ENCODE measurements at places on chromosomes 13 and 19.
A peak's percentile ranks its signal among the peaks of the same experiment; 100 is the strongest.

- DNase-seq = no peak
Measured at GRCh38 chr13:99577934-99578917, 77.0 kb downstream of the TM9SF2 start.

GRCh38 chr19:6374161-6374709 lies 1.5 kb downstream of the PSPN start:
- no peak for DNase-seq

GRCh38 chr13:102012299-102013293 lies 389.3 kb downstream of the FGF14 start:
- no peak for DNase-seq

DNA sequence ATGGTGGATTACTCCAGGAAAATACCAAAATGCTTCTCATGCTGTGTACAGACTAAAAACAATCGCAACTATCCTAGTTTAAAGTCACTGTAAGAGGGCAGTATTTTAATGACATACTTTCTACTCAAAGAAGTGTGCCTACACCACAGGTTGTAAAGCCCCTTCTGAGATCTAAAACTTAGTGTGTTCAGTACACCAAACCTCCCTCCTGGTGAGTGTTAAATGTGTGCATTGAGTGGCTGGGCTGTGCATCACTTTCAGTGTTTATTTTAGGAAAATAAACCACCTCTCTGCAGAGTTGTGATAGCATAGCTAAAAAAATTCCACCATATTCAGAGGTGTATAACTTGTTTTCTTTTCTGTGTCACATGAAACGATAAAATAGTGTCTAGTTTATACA lies 263.7 kb downstream of the DACH1 start:
- DNase-seq = no peak

DNA sequence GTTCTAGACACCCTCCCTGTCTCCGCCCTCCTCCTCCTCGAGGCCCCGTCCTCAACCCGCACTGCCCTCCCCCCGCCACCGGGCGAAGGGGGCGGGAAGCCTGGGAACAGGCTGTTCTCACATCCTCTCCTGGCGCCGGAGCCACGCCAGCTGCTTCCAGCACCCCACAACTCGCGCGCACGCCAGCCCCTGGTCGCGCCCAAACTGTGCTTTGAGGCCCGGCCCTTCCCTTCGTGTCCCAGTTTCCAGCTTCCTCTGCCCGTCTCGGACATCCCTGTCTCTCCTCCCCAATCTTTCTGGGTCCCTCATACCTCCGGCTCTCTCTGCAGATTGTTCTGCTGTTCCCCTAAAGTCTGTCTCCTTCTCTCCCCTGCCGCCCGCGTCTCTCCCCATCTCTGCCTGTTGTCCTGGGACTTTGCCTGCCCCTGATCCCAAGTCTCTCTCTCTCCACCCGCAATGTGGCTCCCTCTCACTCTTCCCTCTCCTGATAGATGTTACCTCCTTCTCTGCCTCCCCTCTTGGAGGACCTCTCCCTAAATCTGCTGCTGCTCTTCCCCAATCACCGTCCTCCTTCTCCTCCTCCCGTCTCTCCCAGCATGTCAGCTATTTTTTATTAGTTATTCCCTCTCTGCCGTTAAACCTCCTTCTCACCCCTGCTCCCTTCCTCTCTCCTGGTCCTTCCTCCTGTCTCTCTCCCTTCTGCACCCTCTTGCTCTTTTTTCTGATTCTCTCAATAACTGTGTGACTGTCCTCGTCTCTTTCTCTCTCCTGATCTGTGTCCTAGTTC lies 14.2 kb downstream of the DPF1 start:
- DNase-seq = no peak

DNA sequence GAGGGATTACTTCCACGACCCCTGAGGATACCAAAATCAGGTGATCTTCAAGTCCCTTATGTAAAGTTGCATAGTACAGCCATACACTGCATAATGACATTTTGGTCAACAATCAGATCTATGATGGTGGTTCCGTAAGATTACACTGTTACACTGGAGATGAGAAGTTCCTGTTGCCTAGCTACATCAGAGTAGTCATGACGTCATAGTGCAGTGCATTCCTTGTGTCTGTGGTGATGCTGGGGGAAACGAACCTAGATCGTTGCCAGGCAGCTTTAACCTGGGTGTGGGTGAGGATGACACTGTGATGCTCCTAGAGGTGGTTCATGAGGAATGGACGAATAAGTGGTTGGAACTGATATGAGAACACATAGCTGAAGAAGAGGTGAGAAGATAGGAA lies 9.1 kb downstream of the ZNF610 start:
- no peak for DNase-seq

GRCh38 chr19:1746401-1747284 lies 6.7 kb upstream of the ONECUT3 start:
- no peak for DNase-seq

DNA sequence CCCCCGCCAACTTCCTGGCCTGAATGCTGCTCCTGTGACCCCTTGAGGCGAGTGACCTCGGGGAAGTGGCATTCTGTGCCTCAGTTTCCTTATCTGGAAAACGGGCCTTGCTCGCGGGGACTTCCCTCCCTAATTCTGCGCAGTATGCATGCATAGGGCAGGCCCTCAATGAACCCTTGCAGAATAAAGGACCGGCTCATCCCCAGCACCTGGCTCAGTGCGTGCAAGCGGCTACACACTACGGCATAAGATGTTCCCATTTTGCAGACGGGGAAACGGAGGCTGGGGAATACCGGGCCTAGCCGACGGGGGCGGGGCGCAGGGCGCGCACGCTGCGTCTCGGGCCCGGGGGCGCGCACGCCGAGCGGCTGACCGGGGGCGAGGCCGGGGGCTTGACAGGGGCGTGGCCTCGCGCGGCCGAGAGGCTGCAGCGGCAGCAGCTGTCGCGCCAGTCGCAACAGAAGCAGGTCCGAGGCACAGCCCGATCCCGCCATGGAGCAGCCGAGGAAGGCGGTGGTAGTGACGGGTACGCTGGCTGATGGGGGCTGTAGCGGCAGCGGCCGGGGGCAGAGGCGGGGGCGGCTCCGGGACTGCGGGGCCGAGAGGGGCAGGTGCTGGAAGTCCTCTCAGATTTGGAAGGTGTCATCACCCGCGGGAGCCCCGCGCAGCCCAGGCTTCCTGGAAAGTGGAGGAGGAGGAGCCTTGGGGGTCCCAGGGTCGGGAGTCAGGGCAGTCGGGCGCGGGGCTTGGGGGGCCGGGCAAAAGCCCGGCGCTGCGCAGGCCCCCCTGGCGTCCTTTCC lies at the start of gene PGPEP1:
PGPEP1 (plus strand) TSS at position 409 of the 800 bp plus-strand sequence; CDS start at position 493, 84 bp downstream.
- DNase-seq = peak; percentile 77

DNA sequence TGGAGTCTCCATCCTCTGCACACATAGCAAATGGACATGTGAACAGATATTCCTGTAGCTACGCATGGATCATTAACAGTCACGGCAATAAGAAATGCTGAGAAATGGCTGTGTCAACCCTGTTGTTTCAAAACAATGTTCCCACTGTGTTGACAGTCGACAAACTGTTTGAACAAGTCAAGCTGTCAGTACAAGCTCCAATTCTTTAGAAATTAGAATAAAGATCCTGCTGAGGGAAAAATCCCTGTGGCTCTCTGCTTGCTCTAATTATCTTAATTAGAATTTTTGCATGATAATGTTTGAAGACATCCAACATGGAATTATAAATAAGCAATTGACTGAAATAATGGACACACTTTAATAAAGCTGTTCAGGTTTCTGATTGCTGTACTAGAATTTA lies 37.9 kb upstream of the CPB2 start:
- no peak for DNase-seq

- DNase-seq = no peak
Measured at GRCh38 chr13:20401931-20402856, 123.5 kb downstream of the CRYL1 start.

GRCh38 chr19:347946-348861 lies 3.6 kb upstream of the MIER2 start:
- DNase-seq = no peak

DNA sequence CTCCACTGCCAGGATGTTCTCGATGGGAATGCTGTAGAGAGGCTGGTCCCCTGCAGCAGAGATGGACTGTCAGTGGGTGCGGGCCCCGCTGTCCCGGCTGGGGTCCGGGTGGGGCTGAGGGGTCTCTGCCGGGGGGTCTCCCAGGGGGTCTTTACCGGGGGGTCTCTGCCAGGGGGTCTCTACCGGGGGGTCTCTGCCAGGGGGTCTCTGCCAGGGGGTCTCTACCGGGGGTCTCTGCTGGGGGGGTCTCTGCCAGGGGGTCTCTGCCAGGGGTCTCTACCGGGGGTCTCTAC lies 25.7 kb upstream of the C13orf46 start:
- DNase-seq = no peak

- DNase-seq = no peak
Measured at GRCh38 chr13:99207511-99207910, 6.9 kb downstream of the UBAC2 start.

DNA sequence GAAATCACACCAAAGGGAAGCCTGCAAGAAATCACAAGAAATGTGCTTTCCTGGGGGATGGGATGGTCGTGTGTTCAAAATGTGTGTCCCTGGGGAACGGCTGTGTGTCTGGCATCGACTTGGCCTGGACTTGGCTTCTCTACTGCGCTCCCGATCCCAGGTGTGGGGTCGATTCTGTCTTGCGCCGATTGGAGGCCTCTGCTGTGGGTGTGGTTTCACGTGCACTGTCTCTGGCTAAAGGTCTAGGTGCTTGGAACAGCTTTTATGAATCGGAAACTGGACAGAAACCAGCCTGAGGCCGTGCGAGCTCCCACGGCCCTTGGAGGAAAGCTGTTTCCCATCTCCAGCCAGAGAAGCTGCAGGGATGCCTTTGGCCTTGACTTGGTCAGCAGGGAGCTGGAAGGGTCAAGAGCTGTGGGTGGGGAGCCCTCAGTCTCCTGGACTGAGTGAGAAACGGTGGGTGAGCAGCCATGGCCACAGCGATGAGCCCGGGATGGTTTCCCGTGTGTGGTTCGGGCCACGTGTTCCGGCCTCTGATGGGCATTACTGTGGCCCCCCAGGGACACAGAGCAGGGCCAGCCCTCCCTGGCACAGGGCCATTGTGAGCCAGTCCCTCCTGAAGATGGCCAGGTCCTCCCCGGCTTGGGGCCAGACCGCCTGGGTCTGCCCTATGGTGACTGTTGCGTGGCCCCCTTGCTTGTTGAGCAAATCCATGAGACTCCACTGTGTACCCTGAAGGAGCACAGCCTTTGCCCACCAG lies 29.7 kb downstream of the MCF2L start:
- DNase-seq = no peak

All from activated naive CD8-positive, alpha-beta T cell treated with anti-CD3 and anti-CD28 coated beads, Interleukin-2, amount 50 U/mL, for 24 hours (primary cell).